ENCODE measurements at places on chromosomes 16 and 17. TPM values are rescaled to one million over a fixed set of nuclear protein-coding genes. Genes with fewer than 3 reads are reported as not detected.

HIGD1B gene
- 0.92 TPM for total RNA-seq

CMTM2 gene
- total RNA-seq = not detected

SLC6A2 gene
- not detected for total RNA-seq

TBC1D3H gene
- total RNA-seq = not detected

- DNase-seq = no peak
- H3K27ac ChIP-seq = no peak overlapping the region
- H3K4me3 ChIP-seq = no peak overlapping the region
- no peaks in the 10 kb centered on the region for H3K27me3 ChIP-seq
These were observed 9.8 kb upstream of the LASP1NB start for GRCh38 chr17:38915639-38915995.

GRCh38 chr17:19313066-19313745 is 49.3 kb downstream of the B9D1 start:
- H3K27ac ChIP-seq = no peak overlapping the region
- no peaks in the 10 kb centered on the region for H3K27me3 ChIP-seq
- H3K36me3 ChIP-seq = peaks cover 27% of the 10 kb centered on the region
- no peak for DNase-seq
